Hematopoietic multipotent progenitor cell treated with erythropoietin and hydrocortisone succinate and interleukin-3 and kit ligand, for 8 days (in vitro differentiated cells): ENCODE measurements at places on chromosomes 6 and 20.

- no peak for DNase-seq
These were observed 56.7 kb upstream of the IRAK1BP1 start for GRCh38 chr6:78810698-78811097.

- no peak for DNase-seq
These were observed 9.9 kb upstream of the ASXL1 start for GRCh38 chr20:32348207-32348606.

DNA sequence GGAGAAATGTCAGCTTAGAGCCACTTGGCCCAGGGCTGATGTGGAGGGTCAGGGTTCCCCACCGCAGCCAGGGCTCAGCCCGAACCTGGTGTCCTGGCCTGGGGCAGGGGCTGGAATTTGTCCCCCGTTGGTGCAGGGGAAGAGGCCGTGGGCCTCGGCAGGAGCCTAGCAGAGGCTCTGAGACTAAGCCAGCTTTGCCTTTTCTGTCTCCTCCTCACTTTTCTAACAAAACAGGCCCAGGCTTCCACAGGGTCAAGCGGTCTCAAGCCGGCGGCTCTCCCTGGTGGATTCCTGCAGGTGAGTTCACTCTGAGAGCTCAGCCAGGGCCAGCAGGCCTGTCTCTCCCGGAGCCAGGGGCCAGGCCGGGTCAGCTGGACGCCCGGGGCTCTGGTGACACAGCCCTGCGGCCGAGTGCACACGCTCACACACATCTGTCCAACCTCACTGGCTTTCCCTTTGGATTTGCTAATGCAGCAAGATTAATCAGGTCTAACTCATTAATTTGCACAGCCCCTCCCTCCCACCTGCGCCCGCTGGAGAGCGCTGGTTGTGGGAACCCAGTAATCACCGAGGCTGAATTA, 2.9 kb upstream of the CHRNA4 start:
- no peak for DNase-seq

DNA sequence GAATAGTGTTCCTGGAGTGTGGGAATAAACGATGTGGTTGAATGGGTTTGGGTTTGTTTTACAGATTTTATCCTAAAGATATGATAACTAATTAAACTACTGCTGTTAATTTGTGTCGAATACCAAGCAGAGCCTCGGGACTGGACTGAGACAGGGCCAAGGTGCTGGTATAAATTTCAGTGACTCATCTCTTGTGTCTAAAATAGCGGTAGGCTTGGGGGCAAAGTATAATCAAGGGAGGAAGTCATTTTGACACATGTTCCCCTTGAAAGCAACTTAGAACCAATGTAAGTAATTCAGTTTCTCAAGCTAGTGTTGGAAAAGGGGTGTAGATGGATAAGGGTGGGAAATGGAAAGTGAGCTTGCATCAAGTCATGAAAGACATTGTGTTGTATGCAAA, 108.4 kb downstream of the PLCB4 start:
- no peak for DNase-seq

- DNase-seq = no peak
These were observed 8.4 kb downstream of the SLC22A1 start for GRCh38 chr6:160129881-160130615.

DNA sequence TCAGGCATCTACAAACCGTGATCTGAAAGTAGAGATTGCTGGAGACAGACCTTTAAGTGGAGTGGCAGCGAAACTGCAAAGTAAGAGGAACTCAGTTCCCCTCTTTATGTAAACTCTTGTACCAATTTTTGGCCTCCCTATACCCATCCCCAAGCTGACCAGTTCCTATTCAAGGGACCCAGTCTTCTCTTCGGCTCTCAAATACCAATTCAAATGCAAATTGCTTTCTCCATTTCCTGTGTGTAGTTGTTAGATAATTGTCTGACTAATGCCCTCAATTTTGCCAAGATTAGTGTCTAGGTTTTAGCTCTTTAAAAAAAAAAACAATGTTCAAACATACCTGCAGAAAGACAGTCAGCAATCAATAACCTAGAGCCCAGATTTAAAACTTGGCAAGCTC, 150.9 kb downstream of the EYA4 start:
- DNase-seq = no peak

- DNase-seq = no peak
These were observed 33.9 kb downstream of the ITPR3 start for GRCh38 chr6:33654831-33655554.

DNA sequence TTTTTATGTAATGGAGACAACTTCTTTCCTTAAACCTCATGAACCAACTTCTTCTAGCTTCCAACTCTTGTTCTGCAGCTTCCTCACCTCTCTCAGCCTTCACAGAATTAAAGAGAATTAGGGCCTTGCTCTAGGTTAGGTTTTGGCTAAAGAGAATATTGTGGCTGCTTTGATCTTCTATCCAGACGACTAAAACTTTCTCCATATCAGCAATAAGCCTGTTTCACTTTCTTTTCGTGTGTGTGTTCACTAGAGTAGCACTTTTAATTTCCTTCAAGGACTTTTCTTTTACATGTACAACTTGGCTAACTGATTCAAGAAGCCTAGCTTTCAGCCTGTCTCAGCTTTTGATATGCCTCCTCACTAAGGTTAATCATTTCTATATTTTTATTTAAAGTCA, 596.1 kb upstream of the NRSN1 start:
- DNase-seq = no peak

- DNase-seq = no peak
These were observed 793.9 kb downstream of the QKI start for GRCh38 chr6:164208371-164208770.

GRCh38 chr6:113901482-113901881, 44.3 kb downstream of the MARCKS start:
- DNase-seq = no peak

- DNase-seq = no peak
These were observed 24.5 kb downstream of the PXDC1 start for GRCh38 chr6:3727036-3727435.

DNA sequence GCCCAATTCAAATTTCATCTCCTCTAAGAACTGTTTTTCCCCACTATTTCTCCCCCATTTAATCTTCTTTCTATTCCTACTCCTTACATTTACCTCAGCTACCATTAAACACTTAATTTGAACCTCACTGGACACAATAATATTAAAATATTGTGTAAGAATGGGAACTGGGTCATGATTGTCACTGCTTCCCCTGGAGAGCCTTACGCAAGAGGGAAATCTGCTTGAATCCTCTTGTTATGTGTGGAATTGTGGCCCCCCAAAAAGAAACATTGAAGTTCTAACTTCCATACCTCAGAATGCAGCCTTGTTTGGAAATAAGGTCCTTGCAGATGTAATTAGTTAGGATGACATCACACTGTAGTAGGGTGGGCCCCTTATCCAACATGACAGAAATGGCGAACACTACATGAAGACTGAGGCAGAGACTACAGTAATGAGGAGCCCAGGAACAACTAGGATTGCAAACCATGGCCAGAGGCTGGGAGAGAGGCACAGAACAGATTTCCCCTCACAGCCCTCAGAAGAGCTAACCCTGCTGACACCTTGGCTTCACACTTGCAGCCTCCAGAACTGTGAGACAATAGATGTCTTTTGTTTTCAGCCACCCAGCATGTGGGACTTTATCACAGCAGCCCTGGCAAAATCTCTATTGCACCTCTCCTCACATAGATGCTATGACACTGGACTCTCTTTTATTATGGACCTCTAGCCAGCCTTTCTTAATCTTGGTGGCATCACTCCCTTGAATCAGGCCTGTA, 29.9 kb downstream of the HIVEP2 start:
- DNase-seq = no peak

GRCh38 chr6:18405477-18406293, 18.5 kb downstream of the RNF144B start:
- no peak for DNase-seq

DNA sequence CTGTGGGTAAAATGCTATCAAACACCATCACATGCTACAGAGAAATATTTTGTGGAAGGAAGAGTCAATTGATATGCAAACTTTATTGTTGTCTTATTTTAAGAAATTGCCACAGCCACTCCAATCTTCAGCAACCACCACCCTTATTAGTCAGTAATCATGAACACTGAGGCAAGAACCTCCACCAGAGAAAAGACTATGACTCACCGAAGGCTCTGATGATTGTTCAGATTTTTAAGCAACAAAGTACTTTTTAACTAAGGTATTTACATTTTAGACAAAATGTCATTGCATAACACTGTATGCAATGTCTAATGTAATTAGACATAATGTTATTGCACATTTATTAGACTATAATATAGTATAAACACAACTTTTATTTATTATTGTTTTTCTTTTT, 26.2 kb upstream of the MMP24 start:
- peak; percentile 34 for DNase-seq
